ENCODE measurements at places on chromosomes 1 and 21.

DNA sequence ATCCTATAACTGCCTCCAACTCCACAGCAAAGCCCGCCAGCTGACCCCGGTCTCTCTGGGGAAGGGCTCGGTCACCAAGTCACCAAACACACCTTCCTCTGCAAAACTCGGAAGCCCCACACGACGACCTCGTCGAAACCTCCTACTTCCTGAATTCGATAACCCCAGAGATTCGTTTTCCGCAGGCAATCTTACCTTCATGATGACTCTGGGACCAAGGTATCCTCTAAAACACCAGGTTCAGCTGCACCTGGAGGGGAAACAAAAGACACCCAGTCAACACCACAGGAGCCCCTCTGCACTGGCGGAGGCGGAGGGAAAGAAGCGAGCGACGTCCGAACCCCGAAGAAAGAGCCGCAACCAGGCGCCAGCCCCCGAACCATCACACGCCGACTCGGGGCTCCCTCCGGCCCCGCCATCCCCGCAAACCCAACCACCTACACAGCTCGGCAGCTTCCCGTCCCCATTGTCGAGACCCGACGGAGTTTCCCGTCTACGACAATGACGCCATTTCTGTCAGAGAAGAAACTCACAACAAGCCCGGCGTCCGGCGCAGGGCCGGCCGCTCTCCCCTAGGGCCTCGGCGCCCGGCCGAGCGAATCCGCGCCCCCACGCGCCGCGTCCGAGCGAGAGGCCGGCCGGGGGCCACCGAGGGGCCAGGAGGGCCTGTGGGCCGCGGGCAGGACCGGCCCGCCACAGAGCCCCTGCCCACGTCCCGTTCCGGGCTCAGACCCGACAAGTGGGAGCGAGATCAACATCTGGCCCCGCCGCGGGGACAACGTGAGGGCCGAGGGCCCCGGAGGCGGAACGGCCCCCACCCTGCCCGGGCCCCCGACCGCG, 1.0 kb downstream of the ARID4B start:
- DNase-seq, result peak; percentile 31

GRCh38 chr1:8397511-8397910, 79.6 kb downstream of the SLC45A1 start:
- DNase-seq, result no peak

DNA sequence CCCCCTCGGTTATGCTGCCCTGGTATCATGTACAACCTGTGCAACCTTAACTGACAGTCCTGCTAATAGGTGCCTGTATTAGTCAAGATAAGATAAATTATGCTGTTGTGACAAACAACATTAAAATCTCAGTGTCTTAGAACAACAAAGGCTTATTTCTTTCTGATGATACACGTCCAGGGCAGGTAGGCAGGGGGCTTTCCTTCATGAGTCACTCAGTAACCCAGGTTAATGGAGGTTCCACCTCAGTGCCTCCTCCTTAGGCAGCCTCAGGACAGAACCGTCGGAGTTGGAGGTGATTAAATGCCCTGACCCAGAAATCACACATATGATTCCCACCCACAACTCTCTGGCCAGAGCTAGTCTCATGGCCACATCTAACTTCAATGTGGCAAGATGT, 94.6 kb upstream of the CASZ1 start:
- no peak for DNase-seq

DNA sequence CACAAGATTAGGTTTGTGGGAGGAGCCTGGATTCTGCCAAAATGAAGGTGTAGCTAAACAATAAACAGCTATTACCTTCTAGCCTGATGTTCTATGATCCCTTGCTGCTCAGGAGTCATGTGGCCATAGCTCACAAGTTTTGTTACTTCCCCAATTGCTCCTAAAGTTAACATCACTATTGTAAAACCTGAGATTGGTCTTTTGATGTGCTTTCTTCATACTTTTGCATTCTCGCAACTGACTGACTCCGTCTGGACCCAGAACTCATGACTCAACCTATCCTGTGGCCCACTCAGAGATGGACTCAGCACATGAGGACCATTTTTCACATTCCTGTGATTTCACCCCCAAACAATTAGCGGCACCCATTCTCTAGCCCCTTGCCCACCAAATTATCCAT, 69.1 kb downstream of the PTGS2 start:
- DNase-seq, result no peak

DNA sequence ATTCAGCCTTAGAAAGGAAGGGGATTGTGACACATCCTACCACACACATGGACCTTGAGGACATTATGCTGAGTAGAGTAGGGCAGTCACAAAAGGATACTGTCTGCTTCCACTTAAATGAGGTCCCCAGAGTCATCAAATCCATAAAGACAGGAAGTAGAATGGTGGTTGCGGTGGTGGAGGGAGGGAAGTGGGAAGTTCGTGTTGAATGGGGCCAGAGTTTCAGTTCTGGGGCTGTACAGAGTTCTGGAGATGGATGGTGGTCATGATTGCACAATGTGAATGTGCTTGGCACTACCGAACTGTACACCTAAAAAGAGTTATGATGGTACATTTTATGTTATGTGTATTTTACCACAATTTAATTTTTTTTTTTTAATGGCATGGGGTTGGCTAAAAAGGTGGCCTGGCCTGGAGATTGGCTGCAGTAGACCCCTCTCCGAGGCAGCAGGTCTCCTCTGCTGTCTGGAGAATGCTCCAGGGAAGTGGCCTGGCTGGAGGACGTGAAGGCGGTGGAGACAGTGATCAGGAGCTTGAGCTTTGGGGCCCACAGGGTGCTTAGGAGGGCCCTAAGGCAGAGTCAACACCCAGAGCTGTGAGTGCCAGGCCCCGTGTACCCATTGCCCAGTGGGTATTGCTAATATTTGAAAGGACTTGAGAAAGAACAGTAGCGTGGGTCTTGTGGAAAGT, 30.4 kb downstream of the IFNGR2 start:
- no peak for DNase-seq

GRCh38 chr1:9004700-9005394, 21.4 kb downstream of the SLC2A7 start:
- DNase-seq, result peak; percentile 74

GRCh38 chr1:104406728-104407127, 657.0 kb downstream of the AMY1C start:
- no peak for DNase-seq

DNA sequence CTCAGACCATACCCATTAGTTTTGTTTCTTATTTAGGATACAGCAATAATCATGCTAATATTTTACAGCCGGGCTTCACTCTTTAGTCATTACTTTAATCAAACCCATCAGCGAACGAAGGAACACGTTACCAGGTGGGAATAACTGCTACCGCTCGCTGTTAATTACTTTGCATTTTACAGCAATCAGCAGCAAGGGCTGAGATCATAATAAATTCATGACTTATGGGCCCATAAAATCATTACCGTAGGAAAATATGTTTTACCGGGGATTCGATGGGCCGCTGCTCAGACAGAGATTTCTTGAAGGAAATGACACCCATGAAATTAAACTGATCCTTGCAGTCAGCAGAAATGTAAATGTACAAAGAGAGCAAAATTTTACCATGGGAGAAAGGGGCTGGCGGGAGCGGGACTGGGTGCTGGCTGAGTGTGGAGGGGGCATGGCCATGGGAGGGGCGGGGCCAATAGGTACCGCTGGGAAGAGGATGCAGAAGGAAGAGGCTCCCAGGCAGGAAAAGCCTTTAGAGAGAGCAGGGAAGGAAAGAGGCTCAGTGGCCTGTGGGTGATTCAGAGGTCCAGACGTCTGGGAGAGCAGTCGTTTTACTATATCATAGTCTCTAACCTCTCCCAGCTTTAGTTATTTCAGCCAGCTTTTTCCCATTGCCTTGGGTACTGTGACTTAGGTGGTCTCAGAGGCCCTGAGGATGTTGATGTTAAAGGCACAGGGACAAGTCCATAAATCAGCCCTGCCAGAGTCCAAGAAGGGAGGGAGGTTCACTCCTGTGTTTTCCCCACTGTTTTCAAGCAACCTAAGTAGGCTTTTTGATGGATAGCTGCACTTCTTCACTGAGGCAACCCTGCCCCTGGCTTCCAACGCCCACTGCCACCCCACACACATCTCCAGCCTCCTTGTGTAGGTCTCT, 258.9 kb downstream of the SEC16B start:
- DNase-seq, result no peak

DNA sequence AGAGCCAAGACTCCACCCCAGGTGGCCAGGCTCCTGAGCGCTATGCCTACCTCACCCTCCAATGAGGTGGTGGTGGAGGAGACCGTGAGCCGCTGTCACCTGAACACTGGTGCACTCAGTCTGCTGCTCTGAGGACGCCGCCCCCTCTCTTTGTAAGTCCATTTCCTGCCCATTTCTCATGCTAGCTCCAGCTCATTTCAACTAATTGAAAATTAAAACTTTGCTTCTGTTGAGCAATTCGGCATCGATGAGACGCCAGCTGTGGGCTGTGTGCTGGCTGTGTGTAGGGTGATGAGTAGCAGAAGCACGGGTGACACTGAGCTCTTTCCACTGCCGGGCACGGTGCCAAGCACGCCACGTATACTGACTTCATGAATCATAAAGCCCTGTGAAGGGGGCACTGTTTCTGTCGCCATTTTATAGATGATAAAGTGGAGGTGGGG, 11.2 kb downstream of the TNFRSF1B start:
- peak; percentile 97 for DNase-seq

GRCh38 chr1:161139766-161140165, 7.3 kb upstream of the DEDD start:
- no peak for DNase-seq

Data from stimulated activated CD8-positive, alpha-beta memory T cell treated with anti-CD3 and anti-CD28 coated beads, Interleukin-4, amount 100 ng/mL, for 4 hours (primary cell).